ENCODE measurements at places on chromosomes 2 and 18.

DNA sequence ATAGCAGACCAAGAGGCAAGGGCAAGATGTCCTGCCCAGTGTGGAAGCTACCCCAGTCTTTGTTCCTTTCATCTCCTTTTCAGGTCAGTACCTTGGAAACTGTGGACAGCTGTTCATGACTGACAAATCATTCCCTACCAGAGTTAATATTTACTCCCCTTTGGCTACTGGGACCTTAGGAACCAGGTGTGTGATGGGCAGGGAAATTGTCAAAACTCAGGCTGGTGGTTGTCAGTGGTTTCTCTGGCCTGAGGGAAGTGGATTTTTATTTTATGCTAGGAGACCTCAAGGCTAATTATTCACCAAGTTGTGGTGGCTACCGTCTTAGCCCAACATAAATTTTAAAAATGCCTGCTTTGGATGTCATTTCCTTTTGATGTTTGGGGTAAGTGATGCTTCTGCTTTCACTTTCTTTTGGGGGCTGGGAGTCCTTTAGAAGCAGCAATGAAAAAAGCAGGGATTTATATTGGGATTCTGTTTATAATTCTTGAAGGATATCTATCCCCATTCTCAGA is 119.3 kb downstream of the SETBP1 start:
- no peak for DNase-seq

- no peak for DNase-seq
Measured at GRCh38 chr2:41409328-41409727, 638.5 kb upstream of the PKDCC start.

- no peak for DNase-seq
Measured at GRCh38 chr2:190408538-190409271, 550 bp downstream of the MFSD6 start.

GRCh38 chr18:36469461-36469860 is 171.9 kb downstream of the FHOD3 start:
- no peak for DNase-seq

GRCh38 chr2:86072271-86072858 is 33.3 kb downstream of the POLR1A start:
- no peak for DNase-seq

GRCh38 chr2:28683100-28683706 is 68.4 kb upstream of the PPP1CB start:
- DNase-seq, result peak; percentile 28

DNA sequence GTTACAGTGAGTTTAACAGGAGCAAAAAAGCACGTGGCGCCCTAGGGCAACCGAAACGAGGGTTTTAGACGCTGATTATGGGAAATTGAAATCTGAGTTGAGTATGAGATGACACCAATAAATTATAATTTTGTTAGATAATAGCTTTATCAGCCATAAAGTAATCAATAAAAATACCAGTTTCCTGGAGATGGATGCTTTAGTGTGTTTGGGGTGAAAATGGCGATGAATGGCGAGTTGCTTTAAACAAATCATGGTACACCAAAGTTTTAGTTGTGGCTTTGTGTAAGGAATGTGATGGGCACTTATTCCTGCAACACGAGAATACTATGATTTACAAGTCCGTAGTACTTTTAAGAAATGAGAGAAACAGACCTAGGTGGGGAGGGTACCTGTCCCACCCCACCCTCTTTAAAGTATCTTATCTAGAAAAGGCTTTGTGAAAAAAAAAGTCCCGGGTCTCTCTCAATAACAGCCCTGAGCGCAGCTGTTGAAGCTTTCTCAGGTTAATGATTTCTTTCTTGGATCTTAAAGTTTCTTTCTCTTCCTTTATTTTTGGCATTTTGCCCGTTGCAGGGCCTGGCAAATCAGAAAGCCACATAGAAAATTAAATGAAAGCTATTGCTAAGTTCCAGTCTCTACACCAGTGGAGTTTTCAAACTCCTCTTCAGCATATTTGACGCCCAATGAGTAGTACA is 1.5 kb upstream of the RRM2 start:
- no peak for DNase-seq

DNA sequence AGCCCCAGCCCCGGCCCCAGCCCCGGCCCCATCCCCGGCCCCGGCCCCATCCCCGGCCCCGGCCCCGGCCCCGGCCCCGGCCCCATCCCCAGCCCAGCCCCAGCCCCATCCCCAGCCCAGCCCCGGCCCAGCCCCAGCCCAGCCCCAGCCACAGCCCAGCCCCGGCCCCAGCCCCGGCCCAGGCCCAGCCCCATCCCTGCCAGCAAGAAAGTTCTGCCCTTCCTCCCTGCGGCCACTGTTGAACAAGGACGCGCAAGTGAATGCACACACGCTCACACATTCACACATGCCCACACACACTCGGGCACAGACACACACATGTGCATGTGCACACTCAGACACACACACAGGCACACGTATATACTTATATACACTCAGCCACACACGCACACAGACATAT is 287.0 kb downstream of the NDUFA10 start:
- no peak for DNase-seq

DNA sequence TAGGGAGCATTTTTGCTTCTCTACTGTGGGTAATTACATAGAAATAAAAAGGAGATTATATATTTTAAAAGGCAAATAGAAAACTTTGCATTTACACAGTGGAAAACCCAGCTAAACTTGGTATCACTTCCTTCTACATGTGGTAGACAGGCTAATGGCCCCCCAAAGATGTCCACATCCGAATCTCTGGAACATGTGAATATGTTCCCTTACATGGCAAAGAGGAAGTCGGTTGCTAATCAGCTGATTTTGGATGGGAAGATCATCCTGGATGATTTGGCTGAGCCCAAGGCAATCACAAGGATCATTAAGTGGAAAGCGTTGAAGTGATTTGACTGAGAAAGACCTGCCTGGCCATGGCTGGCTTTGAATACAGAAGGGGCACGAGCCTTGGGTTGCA is 26.2 kb downstream of the CREG2 start:
- DNase-seq, result no peak
